Colonic mucosa (tissue), 4 donors: ENCODE measurements at places on chromosomes 5 and 9. TPM values are rescaled to one million over a fixed set of nuclear protein-coding genes. Genes with fewer than 3 reads are reported as not detected.

GRCh38 chr9:136686794-136687711 is at the start of gene AGPAT2:
Gene AGPAT2, minus strand, starts transcription at chr9:136687457. Its CDS starts 100 bp downstream, at chr9:136687357.
- DNase-seq: peak; percentile 84

- peak; percentile 14 for DNase-seq
These were observed 305.0 kb upstream of the IRX4 start for GRCh38 chr5:2187687-2188086.

The OR1J2 gene
- total RNA-seq: not detected

The ZCCHC7 gene
- 14.6 TPM for total RNA-seq
